ENCODE measurements at places on chromosomes 2 and 18.

GRCh38 chr2:23480957-23481797, 96.2 kb downstream of the KLHL29 start:
- no peak for DNase-seq

DNA sequence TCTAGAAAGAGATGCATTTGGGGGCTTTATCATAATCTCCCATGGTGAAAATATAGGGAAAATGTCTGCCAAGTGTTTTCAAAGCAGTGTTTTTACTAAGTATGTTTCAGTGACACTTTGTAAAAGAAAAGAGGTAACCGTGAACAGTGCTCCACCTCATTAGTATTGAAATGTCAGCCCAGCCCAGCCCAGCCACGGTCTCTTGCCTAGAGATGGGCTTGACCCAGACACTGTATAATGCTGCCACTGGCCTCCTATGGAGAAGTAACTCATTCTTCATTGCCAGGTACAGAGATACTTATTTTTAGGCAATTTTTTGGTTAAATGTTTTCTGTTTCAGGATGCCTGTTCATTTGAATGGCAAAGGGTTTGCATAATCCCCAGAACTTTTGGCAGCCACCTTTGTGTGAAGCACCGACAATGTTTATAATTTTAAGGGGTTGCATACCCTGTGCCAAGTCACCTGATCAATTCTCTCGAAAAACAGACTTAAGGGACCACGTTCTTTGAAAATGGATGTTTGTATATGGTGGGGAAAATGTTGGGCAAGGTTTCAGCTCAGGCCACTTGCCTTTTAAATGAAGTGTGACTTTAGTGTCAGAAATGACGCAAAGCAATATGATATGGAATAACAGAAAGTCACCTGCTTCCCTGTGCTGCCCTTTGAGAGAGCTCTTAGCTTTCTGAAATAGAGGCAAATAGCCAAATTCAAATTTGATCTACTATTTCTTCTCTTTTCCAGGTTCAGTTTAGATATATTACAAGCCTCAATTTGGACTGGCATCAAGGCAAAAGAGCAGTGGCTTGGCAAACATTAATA, 314.5 kb upstream of the RGPD4 start:
- no peak for DNase-seq

DNA sequence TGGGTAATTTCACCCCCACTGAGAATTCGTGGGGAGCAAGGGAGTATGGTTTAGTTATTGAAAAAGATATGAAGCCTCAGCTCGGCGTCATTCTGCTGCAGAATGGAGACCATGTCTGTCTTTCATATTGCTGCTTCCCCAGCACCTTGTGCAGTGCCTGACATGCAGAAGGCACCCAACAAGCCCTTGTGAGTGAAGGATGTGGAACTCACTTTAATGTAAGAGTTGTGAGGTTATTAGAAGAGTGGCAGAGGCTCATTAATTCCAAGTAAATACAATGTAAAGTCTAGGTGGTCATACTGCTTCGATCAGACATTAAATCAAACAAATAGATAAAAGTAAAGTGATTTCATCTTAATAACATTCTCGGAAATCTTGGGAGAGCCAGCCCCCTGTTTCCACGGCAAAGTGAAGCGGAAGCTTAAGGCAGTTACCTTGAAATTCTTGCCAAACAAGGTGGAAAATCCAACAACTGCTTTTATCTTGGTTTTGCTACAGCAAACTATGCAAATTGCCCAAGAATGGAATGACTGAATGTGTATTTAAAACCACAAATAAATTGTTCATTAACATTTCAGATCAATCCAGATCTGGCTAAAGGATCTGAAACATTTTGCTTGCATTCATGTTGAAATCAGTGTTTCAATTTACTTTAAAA, 9.6 kb downstream of the CFAP221 start:
- no peak for DNase-seq

- DNase-seq = no peak
These were observed 45.1 kb downstream of the LPIN2 start for GRCh38 chr18:2967820-2968219.

GRCh38 chr2:217636991-217637561, 365.7 kb downstream of the TNS1 start:
- DNase-seq = no peak

DNA sequence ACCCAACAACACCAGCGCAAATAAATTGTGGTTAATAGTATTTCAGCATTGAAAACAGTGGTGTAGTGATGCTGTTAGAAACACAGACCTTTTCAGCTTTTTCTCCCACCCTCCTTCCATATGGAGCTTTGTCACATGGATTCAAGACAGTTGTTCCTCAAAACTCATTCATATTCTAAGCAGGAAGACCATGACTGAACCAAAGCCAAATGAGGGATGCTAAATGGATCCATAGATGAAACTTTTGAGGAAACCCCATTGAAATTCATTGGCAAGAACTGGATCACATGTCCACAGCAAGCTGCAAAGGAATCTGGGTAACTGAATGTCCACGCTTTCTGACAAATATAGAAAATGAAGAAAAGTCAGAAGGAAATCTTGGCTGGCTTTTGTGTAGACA, 615.1 kb upstream of the NETO1 start:
- no peak for DNase-seq

- DNase-seq = no peak
These were observed 268.3 kb upstream of the CYP26B1 start for GRCh38 chr2:72415781-72416475.

GRCh38 chr2:232632904-232633412, 446 bp upstream of the EFHD1 start:
- DNase-seq = no peak

GRCh38 chr2:23091900-23092299, 293.1 kb upstream of the KLHL29 start:
- no peak for DNase-seq

- DNase-seq = no peak
These were observed 31.1 kb downstream of the NAB1 start for GRCh38 chr2:190679813-190680591.

- DNase-seq = no peak
These were observed 563.9 kb upstream of the NRXN1 start for GRCh38 chr2:51595836-51596235.
